Fibroblast of lung (primary cell): ENCODE measurements at places on chromosomes 16 and 17. TPM values are rescaled to one million over a fixed set of nuclear protein-coding genes. Genes with fewer than 3 reads are reported as not detected.

GDPD1 gene
- 1.3 and 1.5 TPM in 2 replicates for total RNA-seq

ODAD4 gene
- 0.99 and 1.3 TPM in 2 replicates for total RNA-seq

KRT39 gene
- total RNA-seq: 0.26 and 0.33 TPM in 2 replicates

DNA sequence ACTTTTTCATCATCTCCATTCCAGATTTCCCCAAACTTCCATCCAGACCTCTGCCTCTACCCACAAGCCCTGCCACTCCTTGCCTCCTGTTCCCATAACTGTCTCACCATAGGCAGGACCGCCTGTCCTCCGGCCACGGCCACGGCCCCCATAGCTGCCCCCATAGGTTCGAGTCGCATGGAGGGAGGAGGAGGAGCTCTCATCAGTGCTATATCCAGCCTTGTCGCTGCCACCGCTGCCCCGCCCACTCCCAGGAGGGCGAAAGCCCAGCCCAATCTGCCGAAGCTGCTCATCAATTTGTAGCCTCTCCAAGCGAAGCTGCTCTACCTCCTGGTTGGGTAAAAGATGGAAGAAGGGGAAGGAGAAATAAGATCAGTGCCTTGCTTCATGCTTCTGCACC is 3.4 kb upstream of the SOX15 start:
- peaks cover 36% of the 10 kb centered on the region for H3K36me3 ChIP-seq
- H3K4me3 ChIP-seq: no peak overlapping the region

DNA sequence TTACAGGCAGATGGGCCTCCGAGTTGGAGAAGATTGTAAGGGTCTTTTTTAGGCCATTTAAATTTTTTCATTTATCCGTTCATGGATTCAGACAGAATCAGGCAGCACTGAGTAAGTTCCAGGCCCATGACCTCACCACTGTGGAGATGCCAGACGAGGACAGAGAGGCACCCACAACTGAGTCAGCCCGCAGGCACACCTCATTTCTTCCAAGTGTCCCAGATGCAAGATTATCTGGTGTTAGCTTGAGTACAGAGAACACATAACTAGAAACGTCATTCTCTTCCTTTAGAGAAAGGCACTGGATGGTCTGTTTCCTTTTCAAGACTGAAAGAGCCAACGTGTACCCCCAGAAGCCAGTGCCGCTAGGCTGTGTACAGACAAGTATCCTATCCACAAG is 16.9 kb downstream of the CLEC16A start:
- H3K4me1 ChIP-seq: peaks cover 22% of the 10 kb centered on the region
- H3K4me3 ChIP-seq: no peak overlapping the region
- H3K36me3 ChIP-seq: peaks cover 3% of the 10 kb centered on the region
- no peaks in the 10 kb centered on the region for H3K27me3 ChIP-seq

GRCh38 chr17:75695141-75695829 is 26.0 kb upstream of the ITGB4 start:
- H3K4me3 ChIP-seq: no peak overlapping the region
- H3K27me3 ChIP-seq: no peaks in the 10 kb centered on the region
- DNase-seq: peak; percentile 24
- H3K27ac ChIP-seq: no peak overlapping the region

DNA sequence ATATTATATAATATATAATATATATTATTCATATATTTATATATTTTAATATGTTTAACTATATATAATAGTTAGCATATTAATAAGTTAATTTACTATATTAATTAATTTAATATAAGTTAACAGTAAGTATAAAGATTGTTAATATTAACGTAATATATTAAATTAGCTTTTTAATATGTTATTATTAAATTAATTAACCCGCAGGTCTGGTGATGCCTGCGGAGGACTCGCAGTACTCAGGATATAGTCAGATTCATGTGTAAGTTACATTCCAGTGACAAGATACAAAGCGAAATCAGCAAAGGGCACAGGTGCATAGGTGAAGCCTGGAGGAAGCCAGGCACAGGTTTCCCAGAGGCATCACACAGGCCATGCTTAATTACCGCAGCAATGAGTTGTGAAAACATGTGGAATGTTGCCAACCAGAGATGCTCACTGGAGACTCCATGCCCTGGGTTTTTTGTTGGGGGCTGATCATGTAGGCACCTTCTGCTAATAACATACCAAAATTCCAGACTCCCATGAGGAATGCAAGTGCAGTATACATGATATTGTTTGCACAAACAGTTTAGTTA is 130.4 kb upstream of the MPHOSPH6 start:
- H3K4me1 ChIP-seq: no peaks in the 10 kb centered on the region
- DNase-seq: no peak
- no peaks in the 10 kb centered on the region for H3K36me3 ChIP-seq
- no peak overlapping the region for H3K4me3 ChIP-seq
- no peak overlapping the region for H3K27ac ChIP-seq

GRCh38 chr16:89134269-89134668 is 37.3 kb upstream of the CDH15 start:
- no peak overlapping the region for H3K4me3 ChIP-seq
- no peak for DNase-seq
- H3K36me3 ChIP-seq: peaks cover 7% of the 10 kb centered on the region

GRCh38 chr16:85480727-85481101 is 132.4 kb upstream of the GSE1 start:
- no peak overlapping the region for H3K4me3 ChIP-seq
- no peaks in the 10 kb centered on the region for H3K4me1 ChIP-seq
- H3K36me3 ChIP-seq: no peaks in the 10 kb centered on the region
- DNase-seq: no peak
